ENCODE measurements at places on chromosomes 11 and 22.

DNA sequence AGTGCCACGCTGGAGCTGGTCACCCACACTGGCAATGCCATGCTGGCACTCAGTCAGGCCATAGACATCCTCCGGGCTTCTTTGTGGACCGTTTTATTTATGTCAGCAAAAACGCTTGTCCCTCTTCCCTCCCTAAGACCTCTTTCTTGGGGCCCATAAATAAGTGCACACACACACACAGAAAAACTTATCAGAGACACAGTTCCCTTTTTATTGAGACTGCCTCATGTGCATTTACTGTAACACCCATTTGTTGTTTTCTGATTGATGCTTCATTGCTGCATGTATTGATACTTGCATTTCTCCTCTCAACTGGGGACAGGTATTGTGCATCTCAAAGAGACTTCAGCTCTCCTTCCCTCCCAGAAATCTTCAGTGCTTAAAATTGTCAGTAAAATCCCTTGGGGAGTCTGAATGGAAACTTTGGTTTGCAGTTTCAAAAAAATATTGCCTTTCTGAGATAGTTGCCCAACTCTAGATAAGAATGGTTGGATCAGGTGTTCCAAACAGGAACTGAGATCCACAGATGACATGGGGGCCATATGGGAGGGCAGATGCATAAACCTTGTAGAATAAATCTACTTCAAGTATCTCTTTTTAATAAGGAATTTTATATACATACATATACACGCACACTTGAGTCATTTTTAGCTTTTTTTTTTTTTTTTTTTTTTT is 50.9 kb downstream of the PPP2R1B start:
- no peak for DNase-seq

DNA sequence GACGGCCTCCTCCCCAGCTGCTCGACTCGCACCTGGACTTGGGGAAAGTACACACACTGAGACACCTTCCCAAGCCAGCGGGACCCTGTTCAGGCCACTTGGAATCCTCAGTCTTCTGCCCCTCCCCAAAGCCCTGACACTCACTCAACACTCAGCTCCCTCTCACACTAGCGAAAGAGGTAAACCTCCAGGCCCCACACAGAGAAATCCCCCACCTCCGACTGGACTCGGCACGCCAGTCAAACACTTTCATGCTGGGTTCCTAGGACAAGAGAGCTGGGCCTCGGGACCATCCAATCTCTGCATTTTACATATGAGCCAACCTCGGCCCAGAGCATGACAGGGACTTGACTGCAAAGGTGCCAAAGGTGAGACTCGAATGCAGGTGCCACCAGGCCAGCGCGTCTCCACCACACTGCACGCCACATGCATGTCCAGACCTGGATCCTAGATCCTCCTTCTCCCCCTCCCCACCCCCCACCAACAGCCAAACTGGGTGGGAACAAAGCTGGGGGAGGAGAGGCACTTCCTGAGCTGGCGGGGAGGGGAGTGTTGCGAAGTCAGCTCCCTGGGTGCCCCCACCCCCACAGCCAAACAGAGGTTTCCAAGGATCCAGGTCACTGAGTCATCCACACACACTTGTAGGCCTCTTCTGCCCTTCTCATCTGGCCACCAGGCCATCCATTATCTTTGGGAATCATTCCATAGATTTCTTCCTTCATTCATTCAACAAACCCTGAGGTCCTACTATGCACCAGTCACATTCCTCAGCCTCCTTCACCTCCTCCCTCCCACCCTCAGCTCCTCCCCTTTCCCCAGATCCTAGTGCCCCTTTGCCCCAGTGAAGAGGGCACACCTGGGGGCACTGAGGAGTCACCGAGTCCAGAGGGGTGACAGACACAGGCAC is 10.7 kb upstream of the CD5 start:
- DNase-seq = no peak

- DNase-seq = no peak
Measured at GRCh38 chr22:31238057-31238456, 26.0 kb downstream of the LIMK2 start.

DNA sequence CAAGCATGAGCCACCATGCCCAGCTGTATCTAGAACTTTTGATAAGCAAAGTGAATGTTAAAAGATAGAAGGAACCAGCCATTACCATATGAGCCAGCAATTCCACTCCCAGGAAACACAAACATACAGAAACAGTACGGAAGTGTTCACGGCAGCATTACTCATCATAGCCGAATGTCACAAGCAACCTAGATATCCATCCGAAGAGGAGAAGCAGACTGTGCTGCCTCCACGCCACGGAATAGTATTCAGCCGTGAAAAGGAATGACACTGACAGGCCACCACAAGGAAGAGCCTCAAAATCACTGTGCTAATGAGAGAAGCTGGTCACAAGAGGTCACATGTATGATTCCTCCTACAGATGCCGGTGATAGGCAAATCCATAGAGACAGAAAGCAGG is 17.6 kb upstream of the MGAT3 start:
- no peak for DNase-seq

GRCh38 chr11:92296138-92296515 is 71.5 kb downstream of the FAT3 start:
- no peak for DNase-seq

DNA sequence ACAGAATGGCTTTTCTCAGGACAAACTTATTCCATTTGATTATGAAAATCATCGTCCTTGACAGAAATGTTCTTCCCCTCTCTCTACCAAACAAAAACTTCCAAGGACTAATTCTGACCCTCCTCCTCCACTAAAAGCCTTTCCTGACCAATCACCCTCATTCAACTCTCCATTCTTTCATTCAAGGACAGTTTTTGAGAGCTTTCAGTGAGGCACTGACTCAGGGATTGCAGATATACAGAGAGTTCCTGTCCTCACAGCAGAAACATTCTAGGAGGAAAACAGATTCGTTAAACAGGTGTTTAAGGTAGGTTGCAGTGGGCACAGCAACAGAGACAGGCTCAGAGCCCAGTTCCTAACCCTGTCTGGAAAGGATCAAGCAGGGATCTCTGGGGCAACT is 41.5 kb downstream of the OR4D9 start:
- DNase-seq = no peak

- DNase-seq = no peak
Measured at GRCh38 chr11:57387289-57388030, 3.0 kb downstream of the PRG2 start.

DNA sequence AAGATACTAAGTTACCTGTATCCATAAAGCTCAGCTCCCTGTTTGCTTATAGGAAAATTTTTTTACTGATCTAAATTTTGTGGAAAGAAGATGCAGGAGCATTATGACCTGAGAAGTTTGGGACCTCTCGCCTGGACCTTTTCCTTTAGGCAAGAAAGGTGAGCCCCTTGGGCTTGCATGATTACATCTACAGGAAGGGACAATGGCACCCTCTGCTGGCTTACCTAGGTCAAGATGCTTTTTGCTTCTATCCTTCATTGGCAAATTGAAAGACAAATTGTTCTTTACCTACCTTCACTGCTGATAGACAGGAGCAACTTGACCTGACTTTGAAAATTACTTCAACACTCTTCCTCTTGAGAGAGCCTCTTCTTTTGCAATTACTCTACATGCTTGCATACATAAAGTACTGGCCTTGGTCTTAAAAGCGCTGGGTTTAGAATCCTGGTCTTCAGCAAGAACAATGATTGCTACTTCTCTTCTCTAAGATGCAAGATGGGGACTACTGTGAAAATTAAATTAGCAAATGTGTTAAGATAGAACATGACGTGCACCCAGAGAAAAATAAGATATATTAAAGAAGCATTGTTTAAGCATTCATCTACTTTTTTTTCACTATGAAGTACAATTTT is 147.2 kb downstream of the TRPC6 start:
- no peak for DNase-seq

DNA sequence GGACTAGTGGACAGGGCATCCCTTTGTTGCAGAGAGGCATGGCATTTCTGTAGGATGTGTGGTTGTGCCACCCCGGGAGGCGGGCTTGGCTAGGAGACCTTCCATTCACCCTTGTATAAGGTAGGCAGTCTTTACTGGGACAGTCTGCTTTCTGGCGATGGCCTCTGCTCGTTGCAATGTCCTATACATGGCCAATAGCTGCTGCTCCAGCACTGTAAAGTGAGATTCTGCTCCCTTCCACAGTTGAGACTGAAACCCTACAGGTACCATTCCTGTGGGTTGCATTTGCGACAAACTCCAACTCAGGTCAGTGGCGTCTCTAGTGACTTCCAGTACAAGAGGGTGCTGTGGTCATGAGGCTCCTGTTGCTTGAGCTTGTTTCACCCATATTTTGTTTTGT is 20.4 kb upstream of the APOL3 start:
- no peak for DNase-seq

GRCh38 chr11:17219016-17219415 is 11.2 kb upstream of the PIK3C2A start:
- DNase-seq = no peak

- DNase-seq = no peak
Measured at GRCh38 chr11:16356057-16356760, at the start of gene SOX6. Gene SOX6, minus strand, starts transcription at chr11:16356546. Its CDS starts 15,298 bp downstream, at chr11:16341248.

- no peak for DNase-seq
Measured at GRCh38 chr11:101743828-101744227, 160.0 kb upstream of the TRPC6 start.

- DNase-seq = no peak
Measured at GRCh38 chr11:16881074-16881709, 133.0 kb downstream of the PLEKHA7 start.

GRCh38 chr22:20221421-20222340 is 46.4 kb downstream of the RTN4R start:
- DNase-seq = no peak

DNA sequence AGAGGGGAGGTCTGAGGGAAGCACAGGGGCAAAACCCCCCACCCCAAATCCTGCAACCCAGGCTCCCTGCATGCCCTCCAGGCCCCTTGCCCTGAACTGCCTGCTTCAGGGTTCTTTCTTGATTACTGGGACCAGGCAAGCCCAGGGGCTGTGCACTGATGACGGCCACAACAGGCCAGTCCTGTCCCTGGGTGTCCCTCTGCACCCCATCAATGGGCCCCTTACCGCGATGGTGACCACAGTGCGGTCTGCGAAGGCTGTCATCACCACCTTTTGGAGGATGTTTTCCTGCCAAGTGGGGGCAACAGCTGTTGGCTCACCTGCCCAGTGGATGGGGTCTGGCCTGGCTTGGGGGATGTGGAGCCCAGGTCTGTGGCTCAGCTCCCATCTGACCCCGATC is 5.0 kb upstream of the KCNJ11 start:
- DNase-seq = no peak

- no peak for DNase-seq
Measured at GRCh38 chr22:30609260-30610185, 2.5 kb downstream of the TCN2 start.

DNA sequence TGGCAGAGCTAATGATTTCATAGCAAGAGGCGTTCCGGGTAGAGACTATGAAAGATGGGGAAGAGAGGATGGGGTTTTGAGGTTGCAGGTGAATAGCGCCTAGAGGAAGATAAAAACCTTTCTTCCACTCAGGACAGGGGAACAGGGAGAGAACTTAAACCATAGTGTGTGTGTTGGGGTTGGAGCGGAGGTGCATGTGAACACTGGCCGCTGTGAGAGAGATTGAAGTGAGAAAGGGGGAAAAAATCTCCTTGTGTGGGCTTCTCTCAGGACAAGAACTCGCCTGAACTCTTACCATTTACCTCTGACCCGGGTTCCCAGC is 3.4 kb downstream of the BSX start:
- no peak for DNase-seq

GRCh38 chr11:79439886-79440570 is 802 bp downstream of the TENM4 start:
- DNase-seq = no peak

DNA sequence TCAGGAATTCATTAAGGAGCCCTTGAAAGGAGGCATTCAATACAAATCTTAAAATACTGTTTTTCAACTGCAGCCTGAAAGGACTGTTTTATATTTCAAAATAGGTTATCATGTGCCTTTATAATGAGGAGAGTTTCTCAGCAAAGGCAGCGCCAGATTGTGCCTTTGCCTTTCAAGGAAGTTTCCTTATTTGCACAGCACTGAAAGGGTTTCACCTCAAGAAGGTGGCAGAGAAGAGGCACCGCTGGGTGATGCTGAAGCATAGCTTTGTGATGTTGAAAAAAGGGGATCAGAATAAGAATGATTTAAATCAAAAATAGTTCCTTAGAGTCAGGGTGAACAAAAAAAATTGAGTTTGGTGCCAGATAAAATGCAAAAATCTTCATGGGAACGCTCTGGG is 601.0 kb upstream of the KIRREL3 start:
- DNase-seq = no peak

GRCh38 chr11:9977554-9977953 is 313.7 kb downstream of the SWAP70 start:
- no peak for DNase-seq

GRCh38 chr22:25780673-25781072 is 38.7 kb downstream of the MYO18B start:
- DNase-seq = no peak

DNA sequence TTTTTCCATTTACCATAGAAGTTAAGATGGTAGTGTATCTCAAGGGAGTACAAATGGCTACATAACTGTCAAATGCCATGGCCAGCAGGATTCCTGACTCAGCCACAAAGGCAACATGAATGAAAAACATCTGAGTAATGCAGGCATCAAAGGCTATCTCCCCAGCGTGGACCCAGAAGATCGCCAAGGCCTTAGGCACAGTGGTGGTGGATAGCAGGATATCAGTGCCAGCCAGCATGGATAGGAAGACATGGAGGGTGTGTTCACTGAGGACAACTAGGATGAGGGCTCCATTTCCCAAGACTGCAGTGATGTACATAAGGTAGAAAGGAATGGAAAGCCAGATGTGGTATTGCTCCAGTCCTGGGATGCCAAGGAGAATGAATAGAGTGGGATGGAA is 18.0 kb downstream of the OR52B2 start:
- no peak for DNase-seq

DNA sequence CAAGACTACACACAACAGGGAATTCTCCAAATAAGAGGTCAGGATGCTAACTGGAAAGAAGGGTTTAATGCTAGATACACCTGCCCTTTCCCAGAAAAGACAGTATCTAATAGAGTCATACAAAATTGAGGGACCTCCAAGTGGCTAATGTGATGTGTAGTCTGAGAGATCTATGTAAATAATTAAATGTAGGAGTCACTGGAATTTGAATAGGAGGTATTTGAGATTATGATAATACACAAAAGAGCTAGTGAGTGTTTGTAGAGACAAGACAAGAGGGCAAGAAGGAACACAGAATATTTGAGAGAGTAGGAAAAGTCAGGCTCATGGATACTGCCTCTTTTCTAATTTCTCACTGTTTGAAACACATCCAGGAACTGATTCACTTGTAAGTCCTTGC is 15.5 kb upstream of the INSC start:
- DNase-seq = no peak

GRCh38 chr11:3955299-3955665 is 99.8 kb downstream of the STIM1 start:
- no peak for DNase-seq
